Mucosa of descending colon (tissue), 3 donors: ENCODE measurements at places on chromosomes 5 and 9. TPM values are rescaled to one million over a fixed set of nuclear protein-coding genes. Genes with fewer than 3 reads are reported as not detected.

DNA sequence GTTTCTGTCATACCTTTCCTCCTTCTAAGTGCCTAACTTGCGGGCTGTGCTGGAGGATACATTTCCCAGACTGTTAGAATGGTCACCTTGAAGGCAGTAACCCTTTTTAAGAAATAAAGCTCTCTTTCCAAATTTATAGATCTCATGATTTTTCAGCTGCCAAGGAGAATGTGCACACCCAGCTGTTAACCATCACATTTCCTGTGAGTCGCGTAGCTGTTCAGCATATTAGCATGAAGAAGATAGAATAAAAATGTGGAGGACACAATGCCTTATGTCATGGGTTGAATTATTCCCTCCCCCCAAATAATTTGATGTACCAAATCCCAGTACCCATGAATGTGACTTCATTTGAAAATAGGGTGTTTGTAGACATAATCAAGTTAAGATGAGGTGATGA, 729.4 kb downstream of the MTRR start:
- DNase-seq = no peak

DNA sequence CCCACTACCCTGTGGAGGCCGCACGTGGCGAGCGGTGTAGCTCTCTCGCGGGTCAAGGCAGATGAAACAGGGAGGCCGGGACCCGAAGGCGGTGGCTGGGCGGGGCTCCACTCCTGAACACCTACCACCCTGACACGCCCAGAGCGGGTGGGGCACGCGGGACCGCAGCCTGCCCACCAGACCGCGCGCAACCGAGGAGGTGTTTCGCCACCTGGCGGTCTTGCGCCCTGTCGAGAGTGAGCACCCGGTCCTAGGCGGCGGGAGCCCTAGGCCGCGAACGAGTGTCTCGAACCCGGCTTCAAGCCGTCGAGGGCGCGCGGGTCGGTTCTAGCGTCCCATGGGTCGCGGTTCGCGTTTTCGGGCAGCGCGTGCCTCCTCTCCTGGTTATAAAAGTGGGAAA, 2.2 kb upstream of the EXOSC3 start:
- no peak for DNase-seq

DNA sequence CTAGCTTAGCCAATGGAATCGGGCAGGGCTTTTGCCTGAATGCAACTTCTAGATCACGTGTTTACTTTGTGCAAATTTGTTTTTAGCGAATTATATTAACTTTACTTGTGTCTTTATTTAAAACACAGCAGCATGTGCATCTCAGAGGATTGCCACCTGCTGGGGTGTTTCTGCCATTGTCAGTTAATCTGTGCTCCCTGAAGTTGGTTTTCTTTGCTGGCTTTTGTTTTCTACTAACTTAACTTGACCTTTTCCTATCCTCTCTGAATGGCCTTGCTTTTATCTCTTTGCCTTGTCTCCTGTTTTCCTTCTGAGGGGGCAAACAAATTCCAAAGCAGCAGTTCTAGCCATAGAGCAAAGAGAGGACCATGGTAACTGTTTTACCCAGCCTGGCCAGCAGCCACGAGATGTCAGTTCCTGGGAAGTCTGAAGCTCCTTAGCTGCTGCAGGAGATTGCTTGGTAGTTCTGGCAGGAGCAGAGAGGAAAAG, 67.6 kb downstream of the ARHGEF28 start:
- peak; percentile 58 for DNase-seq

DNA sequence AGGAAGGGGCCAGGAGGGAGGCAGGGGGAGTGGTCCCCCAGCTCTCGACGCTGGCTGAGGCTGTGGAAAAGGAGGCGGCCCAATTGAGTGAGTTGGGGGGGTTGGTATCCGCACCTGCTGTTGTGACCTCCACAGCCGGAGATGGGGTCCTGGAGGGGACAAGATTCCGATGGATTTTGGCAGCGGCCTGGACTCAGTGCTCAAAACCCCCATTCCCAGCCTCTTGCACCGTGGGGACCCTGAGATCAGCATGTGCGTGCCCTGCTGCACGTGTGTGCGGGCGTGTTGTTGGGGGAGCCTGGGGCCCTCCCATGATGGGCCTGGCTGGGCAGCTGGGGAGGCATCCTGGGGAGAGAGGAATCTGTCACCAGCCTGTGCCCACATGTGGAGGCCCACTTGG, 15.0 kb downstream of the CNTFR start:
- no peak for DNase-seq

DNA sequence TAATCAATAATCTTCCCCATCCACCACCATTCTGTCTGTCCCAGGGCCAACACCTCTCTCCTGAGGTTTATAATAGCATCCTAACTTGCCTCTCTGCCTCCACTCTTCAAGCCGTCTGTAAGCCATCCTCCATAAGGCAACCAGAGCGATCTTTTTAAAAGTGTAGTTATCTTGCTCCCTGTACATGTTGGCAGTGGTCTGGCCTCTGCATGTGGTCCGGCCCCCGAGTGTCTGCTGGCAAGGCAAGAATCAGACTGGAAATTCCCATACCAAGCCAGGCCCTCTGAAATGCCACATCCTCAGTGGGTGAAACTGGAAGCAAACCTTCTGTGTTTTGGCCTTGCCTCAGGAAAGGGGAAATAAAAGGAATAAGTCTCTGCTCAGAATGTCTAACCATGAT, 17.0 kb downstream of the TTLL11 start:
- DNase-seq = no peak

- no peak for DNase-seq
These were observed 43.0 kb downstream of the NUDT12 start for GRCh38 chr5:103519550-103519949.

- DNase-seq = no peak
These were observed 62.0 kb upstream of the DAB2 start for GRCh38 chr5:39486790-39487189.

Gene INSL4
- total RNA-seq = not detected

GRCh38 chr9:119829186-119829585, 460.0 kb upstream of the BRINP1 start:
- no peak for DNase-seq

GRCh38 chr5:150106674-150107426, 20.5 kb upstream of the CSF1R start:
- DNase-seq = no peak
